Muscle of back (tissue), 13 donors: ENCODE measurements at places on chromosomes 6 and 20. TPM values are rescaled to one million over a fixed set of nuclear protein-coding genes. Genes with fewer than 3 reads are reported as not detected.

RNF182 gene
- 2.5 TPM for polyA plus RNA-seq

RAB5IF gene
- polyA plus RNA-seq: 46.9 TPM

TOMM6 gene
- polyA plus RNA-seq: 158 TPM

BPIFB2 gene
- polyA plus RNA-seq: not detected

GPR63 gene
- 1.8 TPM for polyA plus RNA-seq

ADGRF1 gene
- not detected for polyA plus RNA-seq

KLHDC3 gene
- 196 TPM for polyA plus RNA-seq

SLC12A5 gene
- polyA plus RNA-seq: 0.75 TPM

ECT2L gene
- polyA plus RNA-seq: 0.25 TPM

PPP1R18 gene
- 45.0 TPM for polyA plus RNA-seq

C6orf52 gene
- 0.97 TPM for polyA plus RNA-seq

ACSS1 gene
- 17.1 TPM for polyA plus RNA-seq

C20orf144 gene
- polyA plus RNA-seq: not detected

TRDN gene
- 243 TPM for polyA plus RNA-seq

FERMT1 gene
- 0.41 TPM for polyA plus RNA-seq

WFDC10B gene
- polyA plus RNA-seq: not detected

ARFGEF3 gene
- polyA plus RNA-seq: 0.81 TPM

VSX1 gene
- polyA plus RNA-seq: not detected

ULBP3 gene
- polyA plus RNA-seq: 2.4 TPM

GUCA1A gene
- not detected for polyA plus RNA-seq
